Lung (tissue), 17 donors: ENCODE measurements at places on chromosomes 1 and 21. TPM values are rescaled to one million over a fixed set of nuclear protein-coding genes. Genes with fewer than 3 reads are reported as not detected.

FALEC gene
- total RNA-seq: not detected

RHEX gene
- total RNA-seq: 7.4 TPM

ZRANB2 gene
- 164 TPM for total RNA-seq

RNF220 gene
- 65.2 TPM for total RNA-seq

PGLYRP4 gene
- 1.0 TPM for total RNA-seq

FMOD gene
- 46.3 TPM for total RNA-seq

DNA sequence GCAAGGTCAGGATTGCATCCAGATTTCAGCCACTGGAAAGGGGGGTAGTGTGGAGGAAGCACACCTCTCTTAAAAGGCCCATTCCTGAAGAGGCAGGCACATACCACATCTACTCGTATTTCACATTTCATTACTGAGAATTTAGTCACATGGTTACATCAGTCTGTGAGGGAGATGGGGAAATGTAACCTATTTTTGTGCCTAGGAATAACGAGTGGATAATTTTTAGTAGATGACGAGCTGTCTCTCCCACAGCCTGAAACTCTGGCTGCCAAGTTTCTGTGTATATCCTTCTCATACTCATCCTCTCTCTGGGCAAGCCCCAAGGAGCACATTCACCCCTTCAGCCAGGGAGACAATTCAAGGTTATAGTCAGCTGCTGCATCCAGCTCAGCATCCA lies 10.3 kb upstream of the C21orf91 start:
- H3K36me3 ChIP-seq: no peaks in the 10 kb centered on the region
- DNase-seq: no peak
- H3K27me3 ChIP-seq: no peaks in the 10 kb centered on the region
- H3K27ac ChIP-seq: no peak overlapping the region

- DNase-seq: no peak
- H3K27ac ChIP-seq: no peak overlapping the region
- H3K4me1 ChIP-seq: no peaks in the 10 kb centered on the region
- H3K27me3 ChIP-seq: no peaks in the 10 kb centered on the region
- no peaks in the 10 kb centered on the region for H3K36me3 ChIP-seq
Measured at GRCh38 chr21:26389971-26390641, 183.0 kb downstream of the CYYR1 start.

DNA sequence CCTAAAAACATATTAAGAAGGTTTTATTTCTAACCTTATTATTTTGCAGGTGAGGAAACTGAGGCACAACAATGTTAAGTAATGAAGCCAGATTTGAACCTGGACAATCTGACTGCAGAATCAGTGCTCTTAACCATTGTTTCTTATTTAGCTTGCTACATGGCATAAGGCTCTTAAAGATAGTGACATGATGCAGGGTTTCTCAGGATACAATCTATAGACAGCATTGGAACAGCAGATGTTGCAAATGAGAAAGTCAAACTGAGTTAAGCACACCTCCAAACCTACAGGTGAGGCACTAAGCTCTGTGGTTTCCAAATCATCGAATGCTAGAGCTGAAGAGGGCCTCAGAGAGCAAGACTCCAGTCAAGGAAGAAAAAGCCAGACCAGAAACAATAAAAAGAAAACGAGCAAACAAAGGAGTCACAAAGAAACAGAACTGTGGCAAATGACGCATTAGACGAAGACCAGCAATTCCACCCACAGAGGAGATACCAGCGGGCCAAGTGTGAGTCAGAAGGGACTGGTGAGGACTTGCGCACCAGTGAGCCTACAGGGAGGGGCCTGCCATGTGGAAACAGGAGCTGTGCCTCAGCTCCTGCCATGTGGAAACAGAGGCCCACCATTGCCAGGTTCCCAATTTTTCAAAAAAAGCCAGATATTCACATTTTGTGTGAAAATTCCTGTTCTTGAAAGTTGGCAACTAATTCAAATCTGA lies 14.4 kb downstream of the CD58 start:
- H3K27me3 ChIP-seq: no peaks in the 10 kb centered on the region
- DNase-seq: no peak
- H3K27ac ChIP-seq: peak overlapping the region; percentile 67
- no peak overlapping the region for H3K4me3 ChIP-seq
- H3K4me1 ChIP-seq: no peaks in the 10 kb centered on the region

- H3K27ac ChIP-seq: no peak overlapping the region
- no peaks in the 10 kb centered on the region for H3K27me3 ChIP-seq
- H3K4me3 ChIP-seq: no peak overlapping the region
- peak; percentile 53 for DNase-seq
Measured at GRCh38 chr1:197526736-197527371, 248.4 kb downstream of the DENND1B start.

- no peaks in the 10 kb centered on the region for H3K4me1 ChIP-seq
- H3K27me3 ChIP-seq: peaks cover 10% of the 10 kb centered on the region
- H3K4me3 ChIP-seq: no peak overlapping the region
- H3K36me3 ChIP-seq: no peaks in the 10 kb centered on the region
- H3K27ac ChIP-seq: no peak overlapping the region
Measured at GRCh38 chr1:107231291-107231690, 90.5 kb downstream of the NTNG1 start.

DNA sequence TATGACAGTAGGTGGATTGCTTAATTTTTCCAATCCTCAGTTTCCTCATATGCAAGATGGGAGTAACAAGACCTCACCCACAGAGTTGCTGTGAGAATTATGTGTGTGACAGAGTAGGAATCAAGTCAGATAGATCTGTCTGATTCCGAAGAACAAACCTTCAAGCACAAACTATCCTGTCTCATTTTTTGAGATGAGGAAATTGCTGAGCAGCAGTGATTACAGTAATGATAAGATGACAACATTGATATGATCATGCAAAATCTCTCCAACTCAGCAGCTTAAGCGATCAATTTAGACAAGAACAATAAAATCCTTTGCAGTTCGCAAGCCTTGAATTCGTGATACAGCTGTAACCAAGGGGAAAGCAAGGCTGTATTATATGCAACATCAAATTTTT lies 474.1 kb downstream of the OMA1 start:
- H3K36me3 ChIP-seq: no peaks in the 10 kb centered on the region
- DNase-seq: no peak
- H3K4me3 ChIP-seq: no peak overlapping the region
